ENCODE measurements at places on chromosomes 2 and 18.

DNA sequence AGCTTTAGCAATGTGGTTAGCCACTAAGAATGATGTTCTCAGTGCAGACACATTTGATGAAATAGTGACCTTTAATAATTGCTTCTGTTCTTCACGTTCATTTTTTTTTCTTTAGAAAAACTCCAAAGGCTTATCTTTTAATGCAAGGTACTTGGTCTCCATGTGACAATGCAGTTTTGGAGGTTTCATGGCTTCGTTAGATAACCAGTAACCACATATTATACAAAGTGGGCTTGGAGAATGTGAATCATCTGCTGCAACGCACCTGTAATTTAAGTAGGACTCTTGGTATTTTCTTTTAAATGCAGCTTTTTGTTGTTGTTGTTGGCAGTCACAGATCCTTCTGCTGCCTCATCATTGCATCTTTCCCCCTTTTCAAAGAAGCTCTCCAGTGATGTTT is 1606.3 kb downstream of the SUCLG1 start:
- no peak for DNase-seq

DNA sequence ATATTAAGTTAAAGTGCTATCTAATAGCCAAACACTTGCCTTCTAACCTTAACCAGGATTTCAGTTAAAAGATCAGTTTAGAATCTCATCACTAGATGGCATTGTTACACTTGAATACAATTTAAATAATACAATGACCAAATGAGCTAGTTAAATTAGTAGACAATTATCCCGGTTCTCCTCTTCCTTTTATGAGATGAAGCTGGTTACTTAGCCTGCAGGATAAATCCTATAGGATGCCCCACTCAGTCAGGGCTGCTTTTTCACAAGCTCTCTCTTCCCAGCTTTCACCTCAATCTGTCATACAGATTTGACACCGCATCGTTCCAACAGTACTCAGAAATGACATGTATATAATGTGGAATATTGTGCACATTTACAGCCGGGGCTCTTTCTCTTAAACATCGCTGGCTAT is 678.8 kb downstream of the KCNJ3 start:
- no peak for DNase-seq

DNA sequence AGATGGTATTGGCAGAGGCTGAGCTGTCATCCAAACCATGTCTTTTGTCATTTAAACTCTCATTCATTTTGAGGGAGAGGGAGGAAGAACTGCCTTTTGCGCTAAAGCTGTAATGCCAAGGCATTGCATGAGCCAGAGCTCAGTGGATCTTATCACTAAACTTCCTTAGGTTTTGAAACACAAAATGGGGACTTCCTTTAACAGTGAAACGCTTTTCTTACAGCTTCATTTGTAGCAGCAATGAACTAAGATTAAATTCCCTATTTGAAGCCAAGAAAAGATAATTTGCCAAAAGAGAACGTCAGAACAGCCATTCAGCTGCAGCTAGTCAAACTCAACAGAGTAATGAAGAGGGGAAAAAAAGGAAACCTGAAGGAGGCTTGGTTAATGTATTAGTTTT is 143.5 kb upstream of the MMADHC start:
- DNase-seq = no peak

DNA sequence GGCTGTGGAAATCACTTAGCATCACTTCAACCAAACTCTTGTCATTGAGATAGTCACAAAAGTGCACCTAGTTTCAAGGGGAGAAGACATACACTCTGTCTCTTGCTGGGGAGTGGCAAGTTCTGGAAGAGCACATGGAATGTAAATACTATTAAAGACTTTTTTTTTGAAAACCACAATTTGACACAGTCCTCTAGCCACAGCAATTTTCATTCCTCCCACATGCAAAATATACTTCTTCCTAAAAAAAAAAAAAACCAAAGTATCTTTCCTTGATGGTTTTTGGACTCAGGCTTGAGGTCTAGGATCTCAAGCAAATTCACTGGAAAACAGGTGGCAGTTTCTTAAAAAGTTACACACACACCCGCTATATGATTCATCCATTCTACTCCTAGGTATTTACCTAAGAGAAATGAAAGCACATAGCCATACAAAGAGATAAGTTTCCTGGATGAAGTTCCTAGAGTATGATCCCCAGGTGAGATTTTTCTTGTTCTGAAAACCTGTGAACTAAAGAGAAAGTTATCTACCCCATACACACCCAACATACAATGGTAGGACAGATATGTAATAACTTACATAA is 295.8 kb downstream of the SP3 start:
- DNase-seq = no peak

DNA sequence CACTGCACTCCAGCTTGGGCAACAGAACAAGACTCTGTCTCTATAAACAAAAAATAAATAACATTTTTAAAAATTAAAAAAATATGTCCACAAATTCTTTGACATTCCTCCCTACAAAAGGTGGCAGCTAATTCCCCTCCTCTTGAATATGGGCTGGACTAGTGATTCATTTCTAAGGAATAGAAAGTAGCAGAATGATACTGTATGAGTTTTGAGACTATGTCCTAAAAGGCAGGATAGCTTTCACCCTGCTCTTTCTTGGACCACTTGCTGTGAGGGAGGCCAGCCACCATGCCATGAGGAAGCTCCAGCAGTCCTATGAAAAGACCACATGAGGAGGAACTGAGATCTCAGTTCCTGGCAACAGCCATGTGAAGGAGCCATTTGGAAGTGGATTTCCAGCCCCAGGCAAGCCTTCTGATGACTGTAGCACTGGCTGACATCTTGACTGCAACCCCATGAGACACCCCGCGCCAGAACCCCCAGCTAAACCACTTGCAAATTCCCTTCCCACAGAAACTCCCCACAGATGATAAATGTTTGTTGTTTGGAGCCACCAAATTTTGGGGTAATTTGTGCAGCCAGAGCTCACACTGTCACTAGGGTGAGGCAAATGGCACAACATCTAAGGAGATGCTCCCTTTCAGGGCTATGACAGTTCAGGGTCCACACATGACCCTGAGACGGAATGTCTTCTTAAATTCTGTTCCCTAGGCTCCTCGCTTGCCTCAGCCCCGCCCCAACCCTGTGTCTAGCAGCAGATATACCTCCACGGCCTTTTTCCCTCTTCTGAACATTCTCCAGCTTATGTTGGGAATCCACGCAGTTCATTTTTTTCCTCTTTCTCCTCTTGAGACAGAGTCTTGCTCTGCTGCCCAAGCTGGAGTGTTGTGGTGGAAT is 17.1 kb upstream of the ATOH8 start:
- DNase-seq = no peak

Measured in bone marrow (tissue), 2 donors.